Sigmoid colon (tissue), 7 donors: ENCODE measurements at places on chromosomes 13 and 19.

DNA sequence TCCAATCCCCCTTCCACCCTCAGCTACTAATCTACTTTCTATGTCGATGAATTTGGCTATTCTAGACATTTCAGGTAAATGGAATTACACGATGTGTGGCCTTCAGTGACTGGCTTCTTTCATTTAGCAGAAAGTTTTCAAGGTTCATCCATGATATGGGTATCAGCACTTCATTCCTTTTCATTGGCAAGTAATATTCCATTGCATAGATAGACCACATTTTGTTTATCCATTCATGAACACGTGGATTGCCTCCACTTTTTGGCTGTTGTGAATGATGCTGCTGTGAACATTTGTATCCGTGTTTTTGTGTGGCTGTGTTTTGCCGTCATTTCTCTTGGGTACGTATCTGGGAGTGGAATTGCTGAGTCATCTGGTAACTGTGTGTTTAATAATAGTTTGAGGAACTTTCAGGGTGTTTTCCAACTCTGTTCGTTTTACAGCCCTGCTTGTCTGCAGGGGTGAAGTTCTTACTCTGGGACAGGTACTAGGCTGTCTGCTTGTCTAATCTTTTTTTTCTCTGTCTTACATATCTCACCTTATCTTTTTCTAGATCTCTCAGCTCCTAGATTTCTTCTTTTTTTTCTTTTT is 32.5 kb downstream of the MARK4 start:
- no peak for DNase-seq

GRCh38 chr19:31292639-31293185 is 56.5 kb downstream of the TSHZ3 start:
- no peak for DNase-seq

GRCh38 chr19:17406046-17406886 is 836 bp upstream of the BST2 start:
- DNase-seq = no peak

DNA sequence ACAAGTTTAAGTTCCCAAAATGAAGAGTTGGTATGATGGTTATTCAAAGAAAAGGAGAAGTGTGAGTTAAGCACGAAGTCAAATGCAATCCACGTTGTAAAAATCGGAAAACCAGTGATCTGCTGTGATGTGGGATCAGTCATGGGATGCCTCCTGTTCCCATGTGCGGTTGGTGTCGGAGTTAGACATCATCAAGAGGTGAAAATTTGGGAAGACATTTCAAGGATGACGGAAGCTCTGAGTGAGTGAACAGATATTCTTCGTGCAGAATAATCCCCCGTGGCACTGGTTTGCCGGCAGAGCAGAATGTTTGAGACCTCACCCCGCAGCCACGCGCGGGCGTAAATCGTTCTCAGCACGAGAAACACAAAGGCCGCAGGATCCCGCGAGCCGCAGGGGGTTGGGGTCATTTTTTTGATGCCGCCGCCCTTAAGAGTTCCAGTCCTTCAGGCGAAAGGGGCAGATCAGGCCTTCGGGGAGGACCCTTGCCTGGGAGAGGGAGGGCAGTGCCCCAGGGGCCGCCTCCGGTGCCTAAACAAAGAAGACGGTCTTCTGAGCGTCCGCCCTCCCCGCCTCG is 13.7 kb upstream of the SOX1 start:
- no peak for DNase-seq

DNA sequence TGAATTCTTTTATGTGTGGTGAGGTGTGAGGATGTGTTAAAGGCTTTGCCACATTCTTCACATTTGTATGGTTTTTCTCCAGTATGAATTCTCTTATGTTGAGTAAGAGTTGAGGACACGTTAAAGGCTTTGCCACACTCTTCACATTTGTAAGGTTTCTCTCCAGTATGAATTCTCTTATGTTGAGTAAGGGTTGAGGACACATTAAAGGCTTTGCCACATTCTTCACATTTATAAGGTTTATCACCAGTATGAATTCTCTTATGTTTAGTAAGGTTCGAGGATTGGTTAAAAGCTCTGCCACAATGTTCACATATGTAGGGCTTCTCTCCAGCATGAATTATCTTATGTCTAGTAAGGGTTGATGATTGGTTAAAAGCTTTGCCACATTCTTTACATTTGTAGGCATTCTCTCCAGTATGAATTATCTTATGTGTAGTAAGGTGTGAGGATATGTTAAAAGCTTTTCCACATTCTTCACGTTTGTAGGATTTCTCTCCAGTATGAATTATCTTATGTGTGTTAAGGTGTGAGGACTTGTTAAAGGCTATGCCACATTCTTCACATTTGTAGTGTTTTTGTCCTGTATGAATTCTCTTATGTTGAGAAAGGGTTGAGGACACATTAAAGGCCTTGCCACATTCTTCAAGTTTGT is 27.1 kb downstream of the ZNF724 start:
- no peak for DNase-seq
